ENCODE measurements at places on chromosomes 2 and 18.

DNA sequence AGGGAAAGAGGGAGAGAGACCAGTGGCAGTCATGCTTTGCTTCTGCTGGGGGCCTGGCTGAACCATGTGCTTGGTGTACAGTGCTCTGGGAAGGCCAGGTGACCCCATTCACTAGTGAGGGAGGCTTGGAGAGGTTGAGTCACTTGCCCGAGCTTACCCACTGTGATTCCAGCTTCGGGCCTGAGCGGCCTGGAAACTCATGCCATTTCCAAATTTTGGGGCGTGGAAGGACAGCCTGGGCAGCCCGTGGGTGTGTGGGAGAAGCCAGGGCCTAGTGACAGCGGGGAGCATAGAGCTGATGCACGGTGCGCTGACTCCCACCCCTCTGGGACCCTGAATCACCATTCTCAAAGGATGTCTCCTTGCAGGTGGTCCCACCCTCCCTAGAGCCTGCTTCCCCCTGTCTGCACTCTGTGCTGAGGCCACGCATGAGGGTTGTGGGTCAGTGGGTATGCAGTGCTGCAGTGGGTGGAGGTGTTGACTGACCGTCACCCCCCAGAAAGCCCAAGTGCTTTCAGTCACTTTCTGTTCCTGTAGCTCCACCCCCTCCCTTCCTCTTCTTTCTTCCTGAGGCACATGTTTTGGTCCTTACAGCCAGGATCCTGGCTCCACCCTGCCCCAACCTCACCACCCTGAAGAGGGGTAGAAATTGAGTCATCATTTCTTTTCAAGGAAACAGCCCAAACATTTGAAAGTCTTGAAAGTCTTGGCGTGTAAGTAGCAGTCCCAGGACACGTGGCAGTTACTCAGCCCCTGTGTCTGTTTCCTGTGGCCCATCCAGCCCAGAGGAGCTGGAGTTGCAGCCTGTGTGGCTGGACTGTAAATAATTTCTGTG is 69.3 kb upstream of the MCFD2 start:
- DNase-seq = no peak

- no peak for DNase-seq
Observed at GRCh38 chr2:146135245-146135644, 1615.3 kb upstream of the ZEB2 start.

- no peak for DNase-seq
Observed at GRCh38 chr2:46257476-46257875, 39.7 kb upstream of the EPAS1 start.

DNA sequence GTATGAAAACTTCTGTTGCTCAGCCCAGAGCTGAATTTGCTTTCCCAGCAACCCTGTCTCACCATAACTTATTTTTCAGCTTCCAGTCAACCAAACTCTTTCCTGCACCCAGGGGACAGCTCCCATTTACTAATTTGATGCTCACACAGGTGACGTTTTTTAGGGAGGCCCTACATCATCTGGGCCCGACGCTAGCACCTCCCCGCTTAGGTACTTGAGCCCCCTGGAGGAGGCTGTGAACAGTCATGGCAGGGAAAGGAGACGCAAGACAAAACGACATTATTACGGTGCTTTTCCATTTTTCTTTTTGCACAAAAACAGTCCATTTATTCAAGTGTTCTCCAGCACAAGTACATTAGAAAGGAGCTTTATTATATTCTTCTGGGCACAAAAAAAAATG is 59.2 kb upstream of the POMC start:
- DNase-seq = no peak

DNA sequence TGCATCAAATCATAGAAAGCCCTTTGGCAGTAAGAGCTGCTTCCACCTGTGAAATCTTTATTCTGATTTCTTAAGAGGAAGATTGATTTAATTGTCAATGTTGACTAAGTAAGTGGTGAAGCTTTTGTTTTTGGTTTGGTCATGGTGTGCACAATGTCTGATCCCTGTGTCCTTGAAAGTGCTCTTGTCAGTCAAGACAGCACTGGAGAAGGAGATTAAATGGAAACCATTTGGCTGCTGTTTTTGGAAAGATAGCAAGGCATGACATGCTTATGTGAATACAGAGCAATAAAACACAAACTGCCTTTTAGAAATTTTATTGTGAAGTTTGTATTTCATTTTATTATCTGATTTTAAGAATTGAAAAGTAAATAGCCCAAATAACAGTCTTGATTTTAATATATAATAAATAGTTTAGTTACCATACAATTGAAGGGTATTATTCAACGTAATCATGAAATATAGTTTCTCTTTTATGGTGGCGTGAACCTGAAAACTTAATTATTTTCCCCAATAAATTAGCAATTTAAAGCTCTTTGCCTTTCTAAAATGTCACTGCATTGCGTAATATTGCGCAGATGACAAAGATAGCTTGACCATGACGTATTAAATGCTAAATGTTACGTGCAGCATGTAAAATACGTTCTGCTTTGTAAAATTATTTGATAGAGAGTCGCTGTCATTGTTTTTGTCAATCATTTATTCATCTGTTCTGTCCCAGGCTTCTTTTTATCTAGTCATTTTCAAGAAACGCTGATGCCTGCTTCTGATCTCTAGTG is 69.0 kb downstream of the GULP1 start:
- DNase-seq = no peak

DNA sequence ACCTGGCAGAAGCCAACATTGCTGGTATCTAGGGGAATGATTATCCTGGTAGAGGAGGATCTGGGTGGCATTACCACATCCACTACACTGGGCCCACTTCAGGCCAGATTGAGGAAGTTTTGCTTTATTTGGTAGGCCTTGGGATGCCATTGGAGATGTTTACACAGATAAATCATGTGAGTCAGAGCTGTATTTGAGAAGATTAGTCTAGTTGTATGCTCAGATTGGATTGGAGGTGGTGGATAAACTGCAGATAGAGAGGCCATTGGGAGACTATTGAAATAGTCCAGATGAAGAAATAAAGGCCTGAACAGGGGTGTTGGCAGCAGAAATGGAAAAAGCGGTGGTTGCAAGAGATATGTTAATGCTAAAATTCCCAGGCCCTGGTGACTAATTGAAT is 81.5 kb downstream of the EFEMP1 start:
- DNase-seq = no peak

DNA sequence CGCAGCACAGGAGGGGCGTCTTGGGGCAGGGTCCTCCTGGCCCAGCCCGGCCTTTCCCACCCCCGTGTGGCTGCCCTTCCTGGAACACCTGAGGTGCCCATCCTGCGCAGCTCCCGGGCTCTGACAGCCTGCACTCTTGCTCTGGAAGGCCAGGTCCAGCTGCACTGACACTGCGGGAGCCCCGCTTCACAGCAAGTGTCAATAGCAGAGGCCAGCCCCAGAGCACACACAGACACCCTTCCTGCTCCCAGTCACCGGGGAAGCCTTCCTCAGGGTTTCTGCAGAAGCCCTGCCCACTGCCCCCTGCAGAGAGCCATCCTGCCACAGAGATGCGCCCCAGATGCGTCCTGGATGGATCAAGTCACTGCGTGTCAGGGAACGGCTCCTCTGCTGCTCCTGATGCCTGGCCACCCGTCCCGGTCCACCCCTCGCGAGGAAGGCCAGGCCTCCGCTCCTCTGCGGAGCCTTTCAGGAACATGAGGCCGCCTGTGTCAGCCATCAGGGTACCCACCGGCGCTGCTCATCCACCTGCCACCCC is 519.2 kb upstream of the MYT1L start:
- no peak for DNase-seq
